Left kidney (tissue), 8 donors: ENCODE measurements at places on chromosomes 5 and 9. TPM values are rescaled to one million over a fixed set of nuclear protein-coding genes. Genes with fewer than 3 reads are reported as not detected.

ADAMTSL1 gene
- polyA plus RNA-seq = 16.3 TPM

- no peak for DNase-seq
These were observed 23.9 kb downstream of the IRX2 start for GRCh38 chr5:2727550-2727949.

DNA sequence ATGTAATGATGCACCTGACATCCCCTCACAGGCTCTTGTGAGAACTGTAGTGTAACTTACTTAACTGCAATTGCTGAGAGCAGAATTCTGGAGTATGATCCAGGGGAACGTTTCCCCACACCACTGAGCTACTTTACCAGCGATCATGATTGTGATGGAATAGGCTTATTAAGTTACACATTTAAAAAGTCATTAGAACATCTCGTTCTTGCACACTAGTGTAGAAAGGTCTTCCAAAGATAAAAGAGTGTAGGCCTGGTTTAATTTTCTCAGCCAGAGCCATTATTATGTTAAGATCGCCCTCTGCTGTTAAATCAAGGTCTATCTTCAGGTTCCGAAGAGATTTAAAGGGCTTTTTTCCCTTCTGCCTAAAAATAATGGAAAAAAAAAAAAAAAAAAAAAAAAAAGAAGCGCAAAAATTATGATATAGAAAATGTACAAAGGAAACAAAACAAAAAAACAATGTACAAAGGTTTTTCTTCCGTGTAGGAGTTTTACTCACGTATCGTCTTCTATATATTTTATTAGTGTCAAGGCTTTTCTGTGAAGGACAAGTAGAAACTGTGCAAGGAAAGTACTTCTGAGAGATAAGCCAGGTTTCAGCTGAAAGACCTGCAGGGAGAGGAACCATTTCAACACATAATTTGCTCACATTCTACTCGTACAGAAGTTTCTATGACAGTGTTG, 18.6 kb upstream of the MOB3B start:
- peak; percentile 64 for DNase-seq

CDKN2B gene
- 0.18 TPM for polyA plus RNA-seq

RORB gene
- polyA plus RNA-seq = 0.20 TPM

- no peak for DNase-seq
These were observed 259.3 kb downstream of the TUSC1 start for GRCh38 chr9:25418974-25419373.

GRCh38 chr5:163623986-163624385, 118.6 kb downstream of the MAT2B start:
- DNase-seq = peak; percentile 6

- no peak for DNase-seq
These were observed 499.0 kb downstream of the ACTL7B start for GRCh38 chr9:108356806-108357205.

GPR21 gene
- polyA plus RNA-seq = 0.62 TPM

SOHLH1 gene
- not detected for polyA plus RNA-seq

- no peak for DNase-seq
These were observed 155.9 kb upstream of the PHYKPL start for GRCh38 chr5:178388386-178389025.

DNA sequence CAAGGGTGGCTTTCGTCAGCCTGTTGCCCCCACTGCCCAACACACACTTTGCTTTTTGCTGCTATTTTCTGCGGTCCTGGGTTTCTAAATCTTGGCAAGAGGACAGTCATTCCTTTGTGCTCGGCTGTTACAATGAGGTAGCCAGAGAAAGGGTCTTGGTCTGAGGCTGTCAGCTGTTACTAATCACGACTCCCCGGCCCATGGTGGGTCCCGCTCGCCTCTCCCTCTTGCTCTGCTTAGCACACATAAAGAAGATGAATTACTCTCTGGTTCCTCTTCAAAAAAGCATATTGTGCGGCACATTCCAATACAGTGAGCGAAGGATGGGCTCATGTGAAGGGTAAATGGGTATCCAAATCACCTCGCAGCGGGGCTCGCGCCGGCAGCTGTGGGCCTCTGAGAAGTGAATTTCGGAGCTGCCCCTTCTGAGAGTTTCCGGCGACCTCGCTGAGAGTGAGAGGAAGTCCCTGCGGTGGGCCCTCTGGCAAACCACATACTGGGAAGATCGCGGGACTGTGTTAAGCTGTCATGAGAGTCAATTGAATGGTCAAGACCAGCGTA, 56.0 kb downstream of the SLC1A3 start:
- no peak for DNase-seq

DNA sequence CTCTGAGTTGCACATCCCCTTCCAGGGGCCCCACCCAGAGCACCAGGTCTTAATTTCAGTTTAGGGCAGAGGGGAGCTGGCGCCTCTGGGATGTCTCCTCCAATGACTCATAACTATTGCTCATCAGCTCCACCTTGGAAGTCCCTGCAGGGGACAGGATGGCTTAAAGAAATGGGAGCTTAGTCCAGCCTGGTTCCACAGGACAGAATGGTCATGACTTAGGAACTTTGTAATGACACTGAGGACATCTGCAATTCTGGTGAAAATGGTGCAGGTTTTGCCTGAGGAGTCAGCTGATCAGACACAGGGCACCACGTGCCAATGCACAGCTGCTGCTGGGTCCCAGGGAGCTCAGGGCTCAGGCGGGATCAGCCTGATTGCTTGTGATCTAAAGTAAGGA, 16.4 kb upstream of the PPP1R26 start:
- DNase-seq = no peak

DNA sequence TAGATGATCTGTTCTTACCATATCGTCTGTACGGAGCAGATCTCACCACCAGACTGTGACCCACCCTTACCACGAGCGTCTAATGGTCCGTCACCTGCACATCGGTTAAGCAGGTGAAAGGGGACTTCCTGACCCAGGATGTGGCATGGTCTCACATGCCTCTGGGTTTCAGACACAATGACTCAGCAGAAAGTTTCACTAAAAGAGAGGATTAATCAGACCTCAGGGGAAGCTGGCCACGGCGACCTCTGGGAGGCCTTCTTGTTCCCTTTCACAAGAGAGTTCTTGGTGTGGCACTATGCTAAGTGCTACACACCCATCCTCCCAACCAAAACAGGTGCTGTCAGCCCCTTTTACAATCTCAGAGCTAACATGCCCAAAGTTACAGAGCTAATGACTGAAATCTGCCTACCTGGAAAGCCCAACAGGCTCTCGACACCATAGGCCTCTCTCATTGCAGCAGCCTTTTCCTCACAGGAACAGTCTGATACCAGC, 41.6 kb downstream of the ADAMTS12 start:
- no peak for DNase-seq

DNA sequence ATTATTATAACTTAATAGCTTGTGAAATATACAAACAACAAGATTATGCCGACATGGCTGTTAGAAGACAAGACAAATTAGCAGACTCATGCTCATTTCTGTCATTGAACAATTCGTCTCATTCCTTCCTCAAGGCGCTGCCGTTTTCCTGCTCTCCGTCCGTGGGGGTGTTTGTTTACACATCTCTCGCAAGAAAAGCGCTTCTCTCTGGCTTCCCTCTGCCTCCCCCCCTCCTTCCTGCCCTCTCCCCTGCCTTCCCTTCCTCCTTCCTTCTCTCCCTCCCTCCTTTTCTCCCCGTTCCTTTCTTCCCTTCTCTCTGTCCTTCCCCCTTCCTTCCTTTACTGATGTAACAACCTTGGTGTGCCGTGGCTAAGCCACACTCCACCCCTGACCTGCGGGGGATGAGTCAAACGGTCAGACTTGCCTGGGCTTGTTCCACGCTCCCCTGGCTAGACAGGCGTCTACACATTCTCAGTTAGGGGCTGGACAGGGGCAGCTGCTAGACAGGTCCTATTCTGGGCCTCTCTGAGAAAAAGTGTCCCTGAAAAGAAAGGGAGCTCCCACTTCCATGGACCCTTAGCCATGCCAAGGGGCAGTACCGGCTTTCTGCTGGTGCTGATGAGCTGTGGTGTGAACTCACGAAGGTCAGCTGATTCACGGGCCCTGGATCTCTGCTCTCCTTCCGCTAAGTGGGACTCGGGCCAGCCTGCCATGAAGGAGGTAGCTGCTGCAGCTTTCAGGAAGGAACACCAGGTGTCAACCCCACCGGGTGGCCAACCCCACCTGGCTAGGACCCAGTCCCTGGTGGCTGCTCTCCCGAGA, 32.0 kb upstream of the SPTLC1 start:
- DNase-seq = peak; percentile 46

DNA sequence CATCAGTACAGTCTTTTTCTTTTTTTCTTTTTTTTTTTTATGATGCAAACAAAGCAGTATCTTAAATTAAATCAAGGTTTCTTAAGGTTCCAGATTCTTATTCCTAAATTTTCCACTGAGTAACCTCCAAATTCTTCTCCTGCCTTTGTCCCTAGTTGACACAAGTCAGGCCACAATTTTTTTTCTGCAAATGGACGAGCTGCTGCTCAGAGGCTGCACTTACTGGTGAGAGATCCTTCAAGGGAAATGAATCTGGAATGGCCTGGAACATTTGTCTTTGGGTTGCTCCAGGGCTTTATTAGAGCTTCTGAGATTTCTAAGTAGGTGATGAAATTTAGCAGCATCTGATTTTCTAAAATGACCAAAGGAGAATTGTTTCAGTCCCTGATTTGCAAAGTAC, 39.3 kb downstream of the PIK3R1 start:
- no peak for DNase-seq

IFNE gene
- polyA plus RNA-seq = 0.15 TPM

DNA sequence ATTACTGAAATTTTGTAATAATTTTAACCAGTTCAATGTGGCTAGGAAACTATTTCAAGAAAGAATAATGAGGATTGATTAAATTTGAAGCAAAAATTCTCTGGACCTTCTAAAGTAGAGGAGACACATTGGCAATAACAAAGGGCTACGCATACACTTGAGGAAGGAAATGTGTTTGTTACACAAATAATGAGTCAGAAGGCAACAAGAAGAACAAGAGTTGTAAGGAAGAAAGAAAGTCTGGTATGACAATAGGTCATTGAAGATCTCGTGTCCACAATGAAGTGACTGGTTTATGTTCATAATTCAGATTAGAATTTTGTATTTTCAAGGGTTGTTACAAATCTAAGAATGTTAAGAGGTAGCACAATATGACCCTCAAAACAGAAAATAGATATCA, 25.8 kb downstream of the ST8SIA4 start:
- no peak for DNase-seq

- DNase-seq = no peak
These were observed 1.1 kb upstream of the SSBP2 start for GRCh38 chr5:81751836-81752643.

LCN1 gene
- polyA plus RNA-seq = not detected
